ENCODE measurements at places on chromosomes 2 and 18.

GRCh38 chr2:1803217-1804110, 59.1 kb upstream of the PXDN start:
- no peak for DNase-seq

DNA sequence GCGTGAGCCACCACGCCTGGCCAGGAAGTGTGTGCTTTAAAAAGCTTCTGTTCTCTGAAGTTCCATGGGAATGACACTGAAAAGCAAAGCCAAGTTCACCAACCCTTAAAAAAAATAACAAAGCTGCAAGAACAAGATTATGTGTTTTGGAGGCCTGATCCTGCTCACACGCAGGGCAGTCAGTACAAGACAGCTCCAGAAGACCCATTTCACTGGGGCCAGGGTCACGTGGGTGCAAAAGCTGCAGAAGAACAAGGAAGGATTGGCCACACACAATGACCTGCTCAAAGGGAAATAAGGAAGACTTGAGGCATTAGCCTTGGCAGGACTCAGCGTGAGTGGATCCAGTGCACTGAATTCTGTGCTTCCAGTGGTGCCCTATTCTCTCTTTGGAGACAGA, 187.9 kb downstream of the NCK2 start:
- no peak for DNase-seq

GRCh38 chr2:47654790-47655562, 128.0 kb upstream of the MSH6 start:
- peak; percentile 16 for DNase-seq

- DNase-seq, result no peak
These were observed 400.0 kb upstream of the CELF4 start for GRCh38 chr18:37965572-37965970.

DNA sequence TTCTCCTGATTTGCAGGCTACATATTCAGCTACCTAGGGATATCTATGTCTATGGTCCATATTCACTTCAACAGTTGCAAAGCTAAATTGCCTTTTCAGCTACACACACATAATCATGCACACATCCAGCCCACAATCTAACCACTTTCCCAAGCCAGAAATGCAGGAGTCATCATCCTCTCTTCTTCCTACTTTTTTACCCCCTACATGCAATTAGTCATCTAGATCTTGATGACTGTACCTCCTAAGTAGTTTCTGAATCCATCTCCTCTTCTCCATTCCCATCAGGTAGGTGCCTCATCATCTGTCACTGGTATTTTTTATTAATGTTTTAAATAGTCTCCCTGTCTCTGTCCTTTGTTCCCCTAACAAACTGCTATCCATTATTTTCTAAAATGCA, 23.7 kb upstream of the SPRED2 start:
- no peak for DNase-seq

GRCh38 chr2:239820836-239821693, 204.1 kb downstream of the NDUFA10 start:
- no peak for DNase-seq

DNA sequence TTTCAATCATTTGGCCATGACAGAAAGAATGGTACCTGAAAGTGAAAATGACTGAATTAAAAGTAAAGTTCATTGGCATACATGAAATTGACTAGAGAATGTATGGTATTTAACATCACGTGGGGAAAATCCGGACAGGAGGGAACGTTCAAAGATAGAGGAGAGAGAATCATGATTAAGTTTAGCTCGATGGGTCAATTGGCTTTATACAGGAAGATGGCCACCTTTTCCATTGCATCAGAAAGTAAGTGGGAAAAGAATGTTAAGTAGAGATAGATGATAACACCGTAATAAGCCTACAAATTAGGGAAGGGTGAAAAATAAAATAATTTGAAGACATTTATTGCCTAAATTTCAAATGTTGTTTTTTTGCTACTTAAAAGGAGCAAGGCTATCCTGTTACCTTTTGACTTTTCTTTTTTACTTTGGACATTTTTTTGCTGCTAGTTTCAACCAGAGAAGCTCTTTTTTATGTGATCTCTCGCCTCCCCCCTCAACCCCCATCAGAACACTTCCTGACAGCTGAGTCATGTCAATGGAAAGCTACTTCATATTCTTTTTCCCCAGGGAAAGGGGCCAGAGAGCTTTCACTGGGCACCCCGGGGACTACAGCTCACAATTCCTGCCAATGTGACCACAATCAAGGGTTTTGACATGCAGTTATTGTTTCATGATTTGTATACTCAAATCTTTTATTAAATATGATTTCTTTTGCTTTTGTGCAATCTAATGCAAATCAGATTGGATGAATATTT, 767 bp upstream of the CCDC102B start:
- peak; percentile 73 for DNase-seq

- no peak for DNase-seq
These were observed 12.9 kb upstream of the NABP1 start for GRCh38 chr2:191664823-191665677.

DNA sequence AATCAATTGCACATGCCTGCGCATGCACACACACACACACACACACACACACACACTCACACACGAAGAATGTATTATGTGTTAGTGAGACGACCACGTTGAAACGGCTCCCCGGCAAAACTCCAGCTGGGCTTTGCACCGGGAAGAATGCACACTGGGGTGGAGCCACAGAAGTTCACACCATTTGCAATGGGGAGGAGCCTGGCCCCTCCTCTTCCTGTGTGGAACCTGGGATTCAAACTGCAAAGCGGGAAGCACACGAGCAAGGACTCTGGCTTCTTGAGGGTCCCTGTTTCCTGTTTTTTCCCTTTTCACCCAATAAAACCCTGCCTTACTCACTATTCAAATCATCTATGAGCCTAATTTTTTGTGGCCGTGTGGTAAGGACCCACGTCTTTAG, 304.0 kb upstream of the TMEFF2 start:
- DNase-seq, result no peak

DNA sequence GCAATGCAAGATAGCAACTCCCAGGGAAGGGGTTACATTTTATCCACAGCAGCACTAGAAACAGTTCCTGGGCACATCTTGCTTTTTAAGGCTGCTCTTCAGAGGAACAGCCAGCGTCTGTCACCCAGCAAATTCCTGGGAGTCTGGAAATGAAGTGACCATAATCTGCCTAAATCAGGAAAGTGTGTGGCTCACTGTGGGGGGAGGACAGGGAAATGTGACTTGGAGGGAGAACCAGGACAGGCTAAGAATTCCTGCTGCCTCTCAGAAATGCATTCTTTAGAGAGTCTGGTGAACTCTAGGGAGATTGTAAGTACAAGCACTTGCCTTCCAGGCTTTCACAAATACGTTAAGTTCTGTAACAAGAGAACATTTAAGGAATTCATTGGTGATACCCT, 364.3 kb upstream of the SPHKAP start:
- DNase-seq, result no peak

- no peak for DNase-seq
These were observed 163.9 kb upstream of the THUMPD2 start for GRCh38 chr2:39942950-39943349.

DNA sequence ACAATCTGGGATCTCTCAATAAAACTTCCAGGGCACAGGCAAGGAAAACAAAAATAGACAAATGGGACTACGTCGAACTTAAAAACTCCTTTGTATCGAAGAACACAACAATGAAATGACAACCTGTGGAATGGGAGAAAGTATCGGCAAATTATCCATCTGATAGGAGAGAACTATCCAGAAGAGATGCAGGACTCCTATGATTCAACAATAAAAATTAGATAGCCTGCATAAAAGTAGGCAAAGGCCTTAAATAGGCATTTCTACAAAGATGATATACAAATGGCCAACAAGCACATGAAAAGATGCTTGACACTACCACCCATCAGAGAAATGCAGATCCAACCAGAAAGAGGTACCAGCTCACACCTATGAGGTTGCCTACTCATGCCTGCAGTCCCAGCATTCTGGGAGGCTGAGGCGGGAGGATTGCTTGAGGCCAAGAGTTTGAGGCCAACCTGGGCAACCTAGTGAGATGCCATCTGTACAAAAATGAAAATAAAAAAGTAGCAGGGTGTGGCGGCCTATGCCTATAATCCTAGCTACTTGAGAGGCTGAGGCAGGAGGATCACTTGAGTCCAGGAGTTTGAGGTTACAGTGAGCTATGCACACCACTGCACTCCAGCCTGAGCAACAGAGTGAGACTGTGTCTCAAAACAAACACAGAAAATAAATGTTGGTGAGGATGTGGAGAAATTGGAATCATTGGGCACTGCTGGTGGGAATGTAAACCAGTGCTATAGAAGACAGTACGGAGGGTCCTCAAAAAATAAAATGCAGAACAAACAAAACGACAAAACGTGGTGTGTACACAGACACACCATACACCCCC, 21.6 kb downstream of the TWIST2 start:
- no peak for DNase-seq

DNA sequence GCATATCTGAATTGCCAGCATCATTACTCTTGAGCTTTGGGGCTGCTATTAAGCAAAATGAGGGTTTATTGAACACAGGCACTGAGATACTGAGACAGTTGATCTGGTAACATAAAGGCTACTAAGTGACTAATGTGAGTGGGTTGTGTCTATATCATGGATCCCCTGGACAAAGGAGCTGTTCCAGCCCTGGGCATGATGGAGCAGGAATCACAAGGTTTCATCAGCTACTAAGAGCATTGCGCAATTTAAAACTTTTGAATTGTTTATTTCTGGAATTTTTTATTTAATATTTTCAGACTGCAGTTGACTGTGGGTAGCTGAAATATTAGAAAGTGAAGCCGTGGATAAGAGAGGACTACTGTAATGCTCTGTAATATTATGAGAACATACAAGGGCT, 73.5 kb downstream of the MGAT5 start:
- no peak for DNase-seq

- DNase-seq, result no peak
These were observed 136.2 kb upstream of the KCNH7 start for GRCh38 chr2:162974771-162975170.

GRCh38 chr2:148926291-148926961, 51.4 kb downstream of the KIF5C start:
- DNase-seq, result no peak

DNA sequence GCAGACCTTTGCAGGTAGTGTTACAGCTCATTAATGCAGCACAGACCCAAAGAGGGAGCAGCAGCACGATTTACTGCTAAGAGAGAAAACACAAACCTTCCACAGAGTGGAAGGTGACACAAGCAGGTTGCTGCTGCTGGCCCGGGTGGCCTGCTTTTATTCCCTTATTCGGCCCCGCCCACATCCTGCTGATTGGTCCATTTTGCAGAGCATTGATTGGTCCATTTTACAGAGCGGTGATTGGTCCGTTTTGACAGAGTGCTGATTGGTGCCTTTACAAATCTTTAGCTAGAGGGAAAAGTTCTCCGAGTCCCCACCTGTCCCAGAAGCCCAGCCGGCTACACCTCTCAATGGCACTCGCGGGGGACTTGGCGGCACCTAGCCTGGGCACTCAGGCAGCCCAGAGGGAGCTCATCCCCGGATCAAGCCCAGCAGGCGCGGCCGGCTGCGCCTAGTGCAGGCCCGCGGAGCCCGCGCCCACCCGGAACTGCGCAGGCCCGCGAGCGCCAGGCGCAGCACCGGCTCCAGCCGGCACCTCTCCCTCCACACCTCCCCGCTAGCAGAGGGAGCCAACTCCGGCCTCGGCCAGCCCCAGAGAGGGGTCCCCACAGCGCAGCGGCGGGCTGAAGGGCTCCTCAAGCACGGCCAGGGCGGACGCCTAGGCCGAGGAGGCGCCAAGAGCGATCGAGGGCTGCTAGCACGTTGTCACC, 825.6 kb upstream of the HS6ST1 start:
- no peak for DNase-seq

DNA sequence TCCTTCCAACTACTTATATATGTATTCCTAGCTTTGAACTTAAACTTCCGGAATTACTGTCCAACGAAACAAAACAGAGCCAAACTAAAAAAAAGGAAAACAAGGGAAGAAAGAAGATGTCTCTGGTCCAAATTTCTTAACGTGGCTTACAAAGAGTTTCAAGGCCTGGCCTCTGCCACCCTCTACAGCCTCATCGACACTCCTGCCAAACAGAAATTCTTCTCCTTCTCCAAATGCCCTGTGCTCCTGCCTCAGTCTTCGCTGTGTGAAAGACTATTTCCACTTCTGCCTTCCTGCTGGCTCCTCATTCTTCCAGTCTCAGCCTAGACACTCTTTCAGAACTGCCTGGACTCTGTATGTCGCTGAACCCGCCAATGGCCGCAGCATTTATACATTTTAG, 249.2 kb downstream of the TXNL1 start:
- no peak for DNase-seq

DNA sequence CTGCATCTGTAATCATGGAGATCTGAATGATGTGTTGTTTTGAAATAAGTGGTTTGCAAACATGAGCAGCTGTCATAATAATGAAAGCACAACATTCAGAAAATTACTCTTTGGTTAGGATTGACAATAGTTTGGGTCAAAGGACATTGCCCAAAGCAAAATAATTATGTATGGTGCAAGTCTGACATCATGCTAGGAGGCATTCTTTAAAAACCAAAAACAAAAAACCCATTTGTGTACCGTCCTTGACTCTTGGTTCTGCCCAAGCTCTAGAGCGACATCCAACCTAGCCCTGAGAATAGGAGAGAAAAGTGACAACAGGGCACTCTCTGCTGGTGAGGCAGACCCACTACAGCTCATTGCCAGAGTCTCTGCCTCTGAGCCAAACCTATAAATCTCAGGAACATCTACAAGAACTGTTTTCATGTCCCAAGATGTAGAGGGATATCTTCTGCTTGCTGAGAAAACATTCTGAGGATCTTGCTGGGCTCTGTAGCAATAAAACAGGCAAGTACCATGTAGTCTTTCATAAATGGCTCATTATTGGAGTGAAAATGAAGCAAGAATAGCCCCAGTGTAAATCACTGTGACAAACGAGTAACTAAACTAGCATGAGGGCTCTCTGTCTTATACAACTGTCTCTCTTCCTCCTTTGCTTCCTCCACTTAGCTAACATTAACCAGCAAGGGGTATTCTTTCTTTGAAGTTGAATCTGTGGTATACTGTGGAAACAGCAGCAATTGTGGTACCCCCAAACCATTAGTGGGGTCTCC, 266.8 kb upstream of the CXCR4 start:
- no peak for DNase-seq

DNA sequence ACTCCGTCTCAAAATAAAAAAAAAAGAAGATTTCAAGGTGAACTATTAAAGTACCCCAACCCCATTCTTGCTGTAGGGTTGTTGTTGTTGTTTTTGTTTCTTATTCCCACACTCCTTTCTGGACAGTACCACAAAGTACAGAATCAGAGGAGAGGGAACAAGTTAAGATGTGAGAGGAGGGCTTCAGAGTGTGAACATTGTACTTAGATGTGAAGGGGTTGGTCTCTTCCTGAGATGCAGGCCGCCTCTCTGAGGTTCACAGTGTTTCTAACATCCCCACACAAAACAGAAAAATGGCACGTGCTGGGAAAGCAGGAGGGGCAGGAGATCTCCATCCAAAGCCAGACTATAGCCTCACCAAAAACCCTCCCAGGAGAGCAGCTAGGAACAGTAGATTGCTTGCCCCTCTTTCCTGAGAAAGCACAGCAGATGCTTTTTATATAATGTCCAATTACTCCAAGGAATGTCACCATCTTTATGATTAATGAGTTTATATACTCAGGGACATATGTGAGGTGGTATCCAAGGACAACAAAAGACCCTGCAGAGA, 22.6 kb downstream of the ADD2 start:
- DNase-seq, result no peak

GRCh38 chr2:241968417-241968816, 98.9 kb downstream of the RTP5 start:
- no peak for DNase-seq

DNA sequence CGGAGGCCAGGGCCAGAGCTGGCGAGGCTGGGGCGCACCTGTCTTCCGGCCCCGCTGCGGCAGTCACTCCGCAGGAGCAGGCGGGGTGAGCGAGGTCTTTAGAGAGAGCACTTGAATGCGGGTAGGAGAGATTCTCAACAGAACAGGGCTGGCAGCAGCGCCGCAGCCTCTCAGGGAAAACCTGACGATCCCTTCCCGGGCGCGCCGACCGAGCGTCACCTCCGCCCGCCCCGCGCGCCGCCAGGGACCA, 526 bp downstream of the PRKRA start:
- DNase-seq, result peak; percentile 8

Data from NCI-H1436 treated with DMSO at 0.1 percent for 48 hours (cell line).